Activated CD8-positive, alpha-beta memory T cell treated with anti-CD3 and anti-CD28 coated beads, Interleukin-2, amount 50 U/mL, for 4 hours (primary cell): ENCODE measurements at places on chromosomes 7 and 10.

DNA sequence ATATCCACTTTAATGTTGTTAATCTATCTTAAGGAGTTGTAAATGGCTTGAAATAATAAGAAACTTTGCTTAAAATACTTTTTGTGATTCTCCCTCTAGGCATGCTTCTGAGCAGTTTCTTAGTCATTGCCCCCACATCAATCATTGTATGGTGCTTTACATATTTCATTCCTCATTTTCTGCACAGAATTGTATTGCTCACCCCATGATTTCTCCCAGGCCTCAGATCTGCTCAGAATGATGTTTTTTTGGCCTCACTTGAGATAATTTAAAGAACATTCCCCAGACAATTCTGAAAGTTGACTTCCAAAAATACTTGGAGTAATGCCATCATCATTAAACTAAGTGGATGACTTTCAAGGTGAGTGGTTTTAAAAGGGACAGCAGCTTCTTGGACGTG lies 82.1 kb upstream of the PRPS1L1 start:
- no peak for DNase-seq

DNA sequence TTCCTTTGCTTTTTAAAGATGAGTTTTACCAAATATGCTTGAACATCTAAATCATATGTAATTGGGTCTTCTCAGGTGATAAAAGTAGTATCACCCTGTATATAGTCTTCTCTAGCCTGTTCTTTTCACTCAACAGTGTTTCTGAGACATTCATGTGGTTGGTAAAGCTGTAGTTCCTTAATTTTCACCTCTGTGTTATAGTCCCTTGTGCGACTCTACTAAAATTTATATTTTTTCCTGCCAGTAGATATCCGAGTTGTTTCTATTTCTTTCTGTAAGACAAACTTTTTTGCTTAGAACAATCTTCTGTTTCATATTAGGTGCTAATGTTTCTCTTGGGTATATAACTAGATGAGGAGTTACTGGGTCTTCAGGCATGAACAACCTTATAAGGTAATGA lies 35.6 kb downstream of the SYPL1 start:
- no peak for DNase-seq

- no peak for DNase-seq
Measured at GRCh38 chr10:61621605-61622051, 41.1 kb upstream of the CABCOCO1 start.

DNA sequence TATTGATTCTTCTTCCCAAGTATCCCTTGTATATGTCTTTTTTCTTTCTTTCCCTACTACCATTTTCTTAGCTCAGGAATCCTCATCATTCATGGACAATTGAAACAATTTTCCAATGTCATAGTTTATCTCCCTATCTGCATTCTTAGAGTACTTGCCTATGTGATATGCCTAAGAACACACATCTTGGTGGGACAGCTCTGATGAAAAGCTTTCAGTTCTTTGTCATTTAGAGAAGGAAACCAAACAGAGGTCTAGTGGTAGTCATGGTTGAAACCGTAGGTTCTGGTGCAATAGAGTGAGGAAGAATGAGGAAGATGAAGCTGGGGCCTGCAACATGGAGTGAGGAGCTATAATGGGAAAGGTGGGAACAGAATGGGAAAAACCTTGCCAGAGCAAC lies 28.2 kb downstream of the TDRD1 start:
- no peak for DNase-seq

- DNase-seq, result no peak
Measured at GRCh38 chr10:19325581-19325980, 277.0 kb downstream of the MALRD1 start.

GRCh38 chr7:116269466-116269865 lies 59.1 kb downstream of the TES start:
- DNase-seq, result no peak

DNA sequence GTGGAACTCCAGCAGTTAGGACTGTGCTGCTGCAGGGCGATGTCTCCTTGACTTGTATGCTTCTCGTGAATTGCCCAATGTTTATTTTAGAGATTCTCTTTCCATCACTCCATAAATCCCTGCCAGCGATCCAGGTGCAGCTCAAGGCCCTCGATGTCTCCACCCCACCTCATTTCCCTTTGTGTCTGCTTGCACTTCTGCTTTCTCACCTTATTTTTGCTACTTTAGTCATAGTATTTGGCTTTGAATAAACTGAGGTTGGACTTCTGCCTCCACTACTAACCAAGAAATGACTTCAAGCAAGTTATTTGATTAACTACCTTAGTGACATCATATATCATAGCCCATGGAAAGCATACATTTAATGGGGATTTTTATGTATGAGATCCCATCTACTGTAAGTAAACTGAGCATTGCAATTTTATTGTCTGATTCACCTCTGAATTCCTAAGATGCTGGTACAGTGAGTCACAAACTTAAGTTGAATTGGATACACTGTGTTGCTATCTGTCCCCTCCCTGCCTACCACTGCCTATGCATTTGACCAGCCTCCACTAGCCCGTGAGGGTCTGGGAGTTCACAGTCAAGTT lies 255.8 kb downstream of the ABCA13 start:
- no peak for DNase-seq

GRCh38 chr7:42452356-42452755 lies 215.3 kb upstream of the GLI3 start:
- no peak for DNase-seq

DNA sequence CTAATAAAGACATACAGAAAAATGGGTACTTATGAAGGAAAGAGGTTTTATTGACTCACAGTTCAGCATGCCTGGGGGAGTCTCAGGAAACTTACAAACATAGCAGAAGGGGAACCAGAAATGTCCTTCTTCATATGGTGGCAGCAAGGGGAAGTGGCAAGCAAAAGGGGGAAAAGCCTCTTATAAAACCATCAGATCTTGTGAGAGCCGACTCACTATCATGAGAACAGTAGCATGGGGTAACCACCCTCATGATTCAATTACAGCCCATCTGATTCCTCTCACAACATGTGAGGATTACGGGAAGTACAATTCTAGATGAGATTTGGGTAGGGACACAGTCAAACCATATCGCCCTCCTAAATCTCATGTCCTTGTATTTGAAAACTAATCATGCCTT lies 1305.4 kb upstream of the SORCS1 start:
- no peak for DNase-seq

- peak; percentile 19 for DNase-seq
Measured at GRCh38 chr10:27285093-27285492, 44.5 kb upstream of the ACBD5 start.

- DNase-seq, result peak; percentile 62
Measured at GRCh38 chr7:116210345-116211005, at the start of gene TES. Gene TES (plus strand): TSS chr7:116210539. CDS start chr7:116210708, 169 bp downstream.

- DNase-seq, result no peak
Measured at GRCh38 chr7:95531605-95532219, 46.0 kb downstream of the ASB4 start.

DNA sequence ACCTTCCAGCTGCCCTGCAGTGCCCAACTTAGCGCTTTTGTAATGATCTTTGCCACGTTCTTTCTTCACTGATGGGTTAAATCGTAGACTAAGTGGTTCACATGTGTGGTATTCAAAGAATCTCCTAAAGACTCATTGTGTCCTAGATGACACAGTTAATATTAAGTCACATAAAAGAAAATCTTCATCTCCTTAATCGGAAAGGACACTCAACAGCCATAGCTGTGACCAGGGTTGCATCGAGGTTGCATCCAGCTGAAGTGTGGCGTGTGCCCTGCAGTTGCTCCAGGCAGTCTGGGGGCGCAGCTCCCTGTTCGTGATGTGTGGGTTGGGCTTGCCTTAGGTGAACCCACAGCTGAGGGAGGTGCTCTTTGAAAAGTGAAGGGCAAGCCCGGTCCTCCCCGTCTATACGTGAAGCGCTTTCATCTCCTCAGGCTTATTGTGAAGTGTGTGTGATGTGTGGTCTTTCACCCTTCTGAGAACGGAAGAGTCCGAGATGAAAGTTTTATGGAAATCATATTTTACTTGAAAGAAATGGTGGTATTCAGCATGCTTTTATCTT lies 122.7 kb downstream of the TRRAP start:
- DNase-seq, result no peak

DNA sequence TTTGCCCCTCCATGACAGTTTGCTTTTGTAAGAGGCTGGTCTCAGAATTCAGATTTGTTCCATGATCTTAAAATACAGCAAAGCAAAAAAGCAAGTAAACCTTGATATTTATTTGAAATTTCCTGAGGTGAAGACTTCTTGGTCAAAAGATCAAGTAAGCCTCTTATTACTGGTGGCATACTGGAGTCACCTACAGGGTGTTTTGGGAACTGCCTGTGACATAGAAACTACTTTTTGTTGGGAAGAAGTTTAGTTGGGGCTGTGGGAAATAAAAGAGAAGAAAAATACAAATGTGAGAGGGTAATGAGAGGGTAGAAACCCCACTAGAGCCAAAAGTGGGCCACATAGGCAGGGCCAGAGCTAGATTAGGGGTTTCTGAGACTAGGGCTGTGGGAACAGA lies 217.9 kb downstream of the OTUD1 start:
- DNase-seq, result no peak

- no peak for DNase-seq
Measured at GRCh38 chr7:30671793-30672465, 10.3 kb downstream of the CRHR2 start.

- no peak for DNase-seq
Measured at GRCh38 chr10:132847856-132848255, 61.9 kb upstream of the NKX6-2 start.
